Karpas-422 (cell line): ENCODE measurements at places on chromosomes 13 and 19. TPM values are rescaled to one million over a fixed set of nuclear protein-coding genes. Genes with fewer than 3 reads are reported as not detected.
A peak's percentile ranks its signal among the peaks of the same experiment; 100 is the strongest.

GRCh38 chr13:99217461-99218110 lies 16.9 kb downstream of the UBAC2 start:
- no peak for DNase-seq
- H3K27ac ChIP-seq, result peak overlapping the region; percentile 94
- peaks cover 4% of the 10 kb centered on the region; the same call in 1 of the 2 replicates for H3K36me3 ChIP-seq
- peaks cover 98% of the 10 kb centered on the region for H3K4me1 ChIP-seq
- H3K4me3 ChIP-seq, result no peak overlapping the region

GRCh38 chr13:108700422-108701170 lies 71.2 kb downstream of the MYO16 start:
- no peaks in the 10 kb centered on the region for H3K36me3 ChIP-seq
- H3K27me3 ChIP-seq, result no peaks in the 10 kb centered on the region
- no peak overlapping the region for H3K27ac ChIP-seq
- DNase-seq, result no peak

DNA sequence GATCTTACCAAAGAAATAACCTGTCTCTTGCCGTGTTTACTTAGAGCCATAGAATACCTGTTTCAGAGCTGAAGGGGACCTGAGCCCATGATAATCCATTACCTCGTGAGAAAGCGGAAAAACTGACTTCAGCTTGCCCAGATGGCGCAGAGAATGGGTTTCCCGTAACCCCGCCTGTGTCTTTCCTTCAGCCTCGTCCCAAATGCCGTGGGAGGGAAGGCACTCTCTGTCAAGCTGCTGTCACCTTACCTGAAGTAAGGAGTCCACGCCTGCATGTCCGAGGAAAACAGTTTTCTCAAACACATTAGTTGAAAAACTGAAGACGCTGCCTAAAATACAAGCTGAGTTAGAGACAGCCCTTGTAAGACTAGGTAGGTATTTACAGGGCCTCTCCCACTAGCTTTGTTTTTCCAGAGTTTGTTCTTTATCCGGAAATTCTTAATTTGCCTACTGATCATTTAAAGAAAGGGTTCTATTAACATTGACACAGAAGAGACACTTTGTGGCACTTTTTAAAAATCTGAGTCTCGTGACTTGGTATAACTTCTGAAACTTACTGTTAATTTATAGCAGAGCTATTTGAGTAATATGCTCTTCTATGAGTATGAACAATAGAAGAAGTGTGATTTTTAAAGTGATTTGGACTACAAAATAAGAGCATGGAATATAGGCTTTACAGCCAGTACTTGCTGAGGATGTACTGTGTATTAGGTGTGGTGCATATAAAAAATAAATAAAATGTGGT lies 1.3 kb upstream of the INTS6 start:
- no peaks in the 10 kb centered on the region for H3K27me3 ChIP-seq
- peaks cover 28% of the 10 kb centered on the region; the same call in 1 of the 2 replicates for H3K36me3 ChIP-seq
- H3K27ac ChIP-seq, result peak overlapping the region; percentile 84
- H3K4me1 ChIP-seq, result peaks cover 31% of the 10 kb centered on the region

GRCh38 chr13:114053026-114053425 lies 79.2 kb upstream of the C13orf46 start:
- H3K4me3 ChIP-seq, result no peak overlapping the region
- H3K4me1 ChIP-seq, result no peaks in the 10 kb centered on the region
- DNase-seq, result no peak
- no peaks in the 10 kb centered on the region for H3K27me3 ChIP-seq
- H3K36me3 ChIP-seq, result no peaks in the 10 kb centered on the region

- no peaks in the 10 kb centered on the region for H3K36me3 ChIP-seq
- no peaks in the 10 kb centered on the region for H3K4me1 ChIP-seq
- no peak overlapping the region for H3K27ac ChIP-seq
- H3K27me3 ChIP-seq, result no peaks in the 10 kb centered on the region
- no peak overlapping the region for H3K4me3 ChIP-seq
Measured at GRCh38 chr13:92317066-92317465, 909.5 kb upstream of the GPC6 start.

DNA sequence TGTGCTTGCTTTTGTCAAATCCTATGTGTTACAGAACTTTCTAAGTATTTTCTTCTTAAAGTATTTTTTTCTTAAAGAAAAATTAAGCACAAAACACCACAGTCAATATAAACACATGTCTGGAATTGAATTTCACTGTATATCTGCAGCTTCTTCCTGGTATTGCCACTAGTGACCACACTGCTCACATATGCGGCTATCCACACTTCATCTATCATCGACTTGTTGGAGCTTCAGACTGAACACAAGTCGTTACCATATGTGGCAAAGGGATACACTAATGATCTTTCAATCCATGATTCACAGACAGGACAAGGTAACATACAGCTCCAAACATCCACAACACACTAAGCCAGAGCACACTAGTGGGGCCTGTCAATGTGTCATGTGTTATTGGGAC lies 498.4 kb upstream of the ARGLU1 start:
- H3K27ac ChIP-seq, result no peak overlapping the region
- no peaks in the 10 kb centered on the region for H3K27me3 ChIP-seq

DNA sequence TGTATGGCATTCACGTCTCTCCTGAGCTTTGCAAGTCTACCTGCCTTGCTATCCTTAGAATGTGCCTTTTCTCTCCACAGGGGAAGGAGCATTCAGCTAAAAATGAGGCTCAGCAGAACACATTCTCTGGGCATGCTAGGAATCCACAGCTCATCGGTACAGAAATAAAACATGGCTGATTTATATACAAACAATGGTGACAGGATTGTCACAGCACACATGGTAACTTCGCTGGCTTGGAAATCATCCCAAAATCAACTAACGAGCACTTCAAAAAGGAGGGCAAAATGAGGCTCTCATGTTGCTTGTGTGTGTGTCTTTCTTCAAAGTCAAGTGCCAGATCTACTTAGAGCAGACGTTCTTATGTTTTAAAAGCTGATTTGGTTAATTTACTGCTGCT lies 373.0 kb downstream of the FGF14 start:
- no peak overlapping the region for H3K4me3 ChIP-seq
- no peak overlapping the region for H3K27ac ChIP-seq
- no peaks in the 10 kb centered on the region for H3K27me3 ChIP-seq
- no peaks in the 10 kb centered on the region for H3K4me1 ChIP-seq
- no peaks in the 10 kb centered on the region for H3K36me3 ChIP-seq

- H3K36me3 ChIP-seq, result no peaks in the 10 kb centered on the region
- no peak overlapping the region for H3K4me3 ChIP-seq
- no peak for DNase-seq
- H3K27ac ChIP-seq, result no peak overlapping the region
Measured at GRCh38 chr19:39263912-39264305, 4.3 kb upstream of the IFNL2 start.

- no peak overlapping the region for H3K4me3 ChIP-seq
- no peaks in the 10 kb centered on the region for H3K36me3 ChIP-seq
- no peaks in the 10 kb centered on the region for H3K4me1 ChIP-seq
- H3K27me3 ChIP-seq, result no peaks in the 10 kb centered on the region
- DNase-seq, result no peak
- no peak overlapping the region for H3K27ac ChIP-seq
Measured at GRCh38 chr19:18364826-18365528, 21.0 kb upstream of the GDF15 start.

- H3K4me3 ChIP-seq, result no peak overlapping the region
- H3K27me3 ChIP-seq, result no peaks in the 10 kb centered on the region
- H3K36me3 ChIP-seq, result no peaks in the 10 kb centered on the region
- no peaks in the 10 kb centered on the region for H3K4me1 ChIP-seq
Measured at GRCh38 chr13:59358014-59358413, 805.7 kb downstream of the DIAPH3 start.

DNA sequence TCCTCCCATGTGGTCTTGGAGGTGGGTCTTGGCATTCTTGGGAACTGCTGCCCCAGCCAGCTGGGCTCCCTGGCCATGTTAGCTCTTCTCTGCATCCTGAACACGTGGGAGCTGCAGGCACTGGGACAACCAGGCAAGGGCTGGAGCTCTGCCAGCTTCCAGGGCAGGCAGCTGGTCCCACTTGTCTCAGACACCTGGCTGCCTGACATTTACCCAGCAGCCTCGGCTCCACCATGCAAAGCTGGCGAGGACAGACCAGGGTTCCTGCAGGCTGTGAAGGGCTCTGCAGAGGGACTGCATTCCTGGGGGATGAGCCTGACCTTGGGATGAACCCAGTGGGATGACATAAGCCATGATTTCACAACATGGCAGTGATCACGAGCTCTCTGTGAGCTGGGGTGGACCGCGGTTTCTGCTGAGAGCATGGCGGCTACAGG lies 99.0 kb upstream of the TSHZ3 start:
- H3K27me3 ChIP-seq, result no peaks in the 10 kb centered on the region
- DNase-seq, result no peak
- H3K4me3 ChIP-seq, result no peak overlapping the region

DNA sequence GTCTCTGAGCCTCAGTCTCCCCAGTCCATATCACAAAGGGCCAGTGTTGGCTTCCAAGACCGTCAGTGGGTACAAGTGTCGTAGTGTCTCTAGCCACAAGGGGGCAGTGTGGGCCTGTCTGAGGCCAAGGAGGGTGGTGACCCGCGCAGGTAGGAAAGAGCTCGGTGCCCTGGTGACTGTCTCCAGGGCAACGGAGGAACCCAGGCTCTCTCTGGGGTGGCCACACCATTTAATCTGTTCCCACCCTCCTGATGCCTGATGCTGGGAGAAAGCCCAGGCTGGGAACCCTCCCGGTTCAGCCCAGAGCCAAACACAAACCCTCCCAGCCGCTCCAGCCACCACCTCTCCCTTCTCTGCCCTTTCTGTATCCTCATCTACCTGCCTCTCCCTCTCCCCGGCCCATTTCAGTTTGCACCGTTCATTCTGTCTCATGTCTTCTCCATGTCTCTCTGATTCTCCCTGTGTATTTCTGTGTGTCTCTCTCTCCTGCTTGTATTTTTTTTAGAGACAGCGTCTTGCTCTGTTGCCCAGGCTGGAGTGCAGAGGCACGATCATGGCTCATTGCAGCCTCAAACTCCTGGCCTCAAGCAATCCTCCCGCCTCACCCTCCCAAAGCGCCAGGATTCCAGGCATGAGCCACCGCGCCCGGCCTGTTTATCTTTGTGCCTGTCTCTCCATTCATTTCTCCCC lies 17.5 kb upstream of the MEIS3 start:
- peaks cover 14% of the 10 kb centered on the region for H3K4me1 ChIP-seq
- H3K36me3 ChIP-seq, result no peaks in the 10 kb centered on the region
- DNase-seq, result peak; percentile 93
- H3K27me3 ChIP-seq, result no peaks in the 10 kb centered on the region
- H3K27ac ChIP-seq, result no peak overlapping the region
- no peak overlapping the region for H3K4me3 ChIP-seq

DNA sequence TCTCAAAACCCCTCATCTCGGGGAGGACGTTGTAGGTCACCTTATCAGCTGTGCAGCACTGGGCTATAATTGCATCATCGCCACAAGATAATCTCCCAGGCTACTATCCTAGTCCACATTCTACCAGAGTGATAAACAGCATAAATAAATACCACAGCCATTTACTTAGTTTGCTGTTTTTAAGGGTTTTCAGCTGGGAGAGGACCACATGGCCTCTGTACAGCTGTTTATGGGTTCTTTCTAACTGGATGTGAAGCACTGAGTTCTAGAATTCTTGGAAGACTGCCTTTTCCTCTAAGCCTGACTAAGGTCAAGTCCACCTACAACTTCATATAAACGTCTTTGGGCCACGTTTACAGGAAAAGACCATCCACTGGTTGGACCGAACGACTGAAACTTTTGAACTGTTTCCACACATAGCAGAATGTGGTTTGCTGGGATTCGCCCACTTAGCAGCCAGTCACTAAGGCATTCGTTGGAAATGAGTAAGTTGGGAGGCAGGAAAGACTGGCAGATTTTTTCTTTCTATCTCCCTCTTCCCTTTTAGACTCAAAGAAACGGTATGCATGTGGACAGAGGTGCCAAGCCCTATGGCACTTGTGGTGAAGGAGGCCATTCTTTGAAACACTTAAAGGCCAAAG lies 752.5 kb upstream of the SGCG start:
- no peaks in the 10 kb centered on the region for H3K27me3 ChIP-seq
- H3K4me1 ChIP-seq, result no peaks in the 10 kb centered on the region
- peak; percentile 27 for DNase-seq
- no peak overlapping the region for H3K4me3 ChIP-seq
- H3K27ac ChIP-seq, result no peak overlapping the region

DNA sequence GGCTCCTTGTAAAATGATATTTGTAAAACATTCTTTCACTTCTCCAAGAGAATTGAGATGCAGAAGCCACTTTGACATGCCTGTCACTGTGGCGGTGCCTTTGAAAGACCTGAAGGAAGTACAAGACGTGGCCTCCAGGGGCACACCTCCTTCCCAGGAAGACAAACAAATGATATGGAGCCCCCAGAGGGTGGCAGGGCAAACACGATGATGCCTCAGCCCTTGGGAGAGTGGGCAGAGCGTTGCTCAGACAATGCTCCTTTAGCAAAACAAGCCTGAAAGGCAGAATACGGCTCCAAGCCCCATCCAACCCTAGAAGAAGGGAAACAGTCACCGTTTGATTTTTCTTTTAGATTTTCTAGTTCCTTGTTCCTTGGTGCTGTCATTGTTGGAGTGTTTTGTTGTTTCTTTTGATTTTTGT lies 9.2 kb upstream of the ATP12A start:
- no peaks in the 10 kb centered on the region for H3K27me3 ChIP-seq
- no peaks in the 10 kb centered on the region for H3K36me3 ChIP-seq
- DNase-seq, result peak; percentile 55

DNA sequence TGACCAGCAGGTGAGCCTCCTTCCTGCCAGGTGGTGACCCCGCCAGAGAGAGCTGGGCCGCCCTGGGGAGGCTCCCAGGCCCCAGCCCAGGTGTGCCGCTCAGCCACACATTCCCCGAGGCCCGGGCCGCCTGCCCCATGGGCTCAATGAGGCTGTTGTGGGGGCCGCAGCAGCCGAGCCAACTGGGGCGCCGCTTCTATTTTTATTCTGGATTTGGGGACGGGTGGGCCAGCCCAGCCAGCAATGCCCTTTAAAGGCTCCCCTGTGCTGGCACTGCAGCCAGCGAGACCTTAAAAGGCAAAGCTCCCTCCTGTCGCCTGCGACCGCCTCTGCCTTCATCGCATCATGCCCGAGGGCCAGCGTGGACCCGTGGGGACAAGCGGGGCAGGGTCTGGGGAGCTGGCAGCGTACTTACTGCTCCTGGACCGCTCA lies 17.7 kb upstream of the CRTC1 start:
- no peak overlapping the region for H3K4me3 ChIP-seq
- no peaks in the 10 kb centered on the region for H3K27me3 ChIP-seq
- peaks cover 4% of the 10 kb centered on the region; the same call in 1 of the 2 replicates for H3K36me3 ChIP-seq
- peak; percentile 55 for DNase-seq

DNA sequence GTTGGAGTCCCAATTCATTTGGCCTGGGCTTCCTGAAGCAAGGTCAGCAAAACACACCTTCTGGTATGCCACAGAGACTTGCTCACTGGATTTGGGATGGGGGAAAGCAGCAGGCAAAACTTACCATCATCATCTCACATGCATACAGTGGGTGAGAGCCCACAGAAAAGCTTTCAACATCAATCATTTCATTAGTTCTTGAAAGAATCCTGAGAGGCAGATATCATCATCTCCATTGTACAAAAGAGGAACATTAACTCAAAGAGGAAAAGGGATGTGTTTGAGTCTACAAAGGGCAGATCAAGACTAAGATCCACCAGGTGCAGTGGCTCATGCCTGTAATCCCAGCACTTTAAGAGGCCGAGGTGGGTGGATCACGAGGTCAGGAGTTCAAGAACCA lies 6.4 kb downstream of the WDR87 start:
- no peaks in the 10 kb centered on the region for H3K27me3 ChIP-seq
- H3K36me3 ChIP-seq, result no peaks in the 10 kb centered on the region
- no peak overlapping the region for H3K27ac ChIP-seq
- H3K4me1 ChIP-seq, result peaks cover 14% of the 10 kb centered on the region
- H3K4me3 ChIP-seq, result no peak overlapping the region
- DNase-seq, result no peak

THSD8 gene
- total RNA-seq, result 9.0 TPM in 1 of 2 replicates, not detected in the other

C13orf42 gene
- not detected in 2 replicates for total RNA-seq

CCDC70 gene
- total RNA-seq, result not detected in 2 replicates

ZSCAN22 gene
- total RNA-seq, result 5.1 and 5.3 TPM in 2 replicates

APOC1 gene
- total RNA-seq, result not detected in 2 replicates

CAPN12 gene
- 0.40 TPM in 1 of 2 replicates, not detected in the other for total RNA-seq

FPR3 gene
- not detected in 2 replicates for total RNA-seq

IFI30 gene
- total RNA-seq, result 256 and 416 TPM in 2 replicates

ZNF419 gene
- 4.2 and 5.1 TPM in 2 replicates for total RNA-seq

WDR87 gene
- total RNA-seq, result not detected in 2 replicates
